ENCODE measurements at places on chromosomes 16 and 17.

DNA sequence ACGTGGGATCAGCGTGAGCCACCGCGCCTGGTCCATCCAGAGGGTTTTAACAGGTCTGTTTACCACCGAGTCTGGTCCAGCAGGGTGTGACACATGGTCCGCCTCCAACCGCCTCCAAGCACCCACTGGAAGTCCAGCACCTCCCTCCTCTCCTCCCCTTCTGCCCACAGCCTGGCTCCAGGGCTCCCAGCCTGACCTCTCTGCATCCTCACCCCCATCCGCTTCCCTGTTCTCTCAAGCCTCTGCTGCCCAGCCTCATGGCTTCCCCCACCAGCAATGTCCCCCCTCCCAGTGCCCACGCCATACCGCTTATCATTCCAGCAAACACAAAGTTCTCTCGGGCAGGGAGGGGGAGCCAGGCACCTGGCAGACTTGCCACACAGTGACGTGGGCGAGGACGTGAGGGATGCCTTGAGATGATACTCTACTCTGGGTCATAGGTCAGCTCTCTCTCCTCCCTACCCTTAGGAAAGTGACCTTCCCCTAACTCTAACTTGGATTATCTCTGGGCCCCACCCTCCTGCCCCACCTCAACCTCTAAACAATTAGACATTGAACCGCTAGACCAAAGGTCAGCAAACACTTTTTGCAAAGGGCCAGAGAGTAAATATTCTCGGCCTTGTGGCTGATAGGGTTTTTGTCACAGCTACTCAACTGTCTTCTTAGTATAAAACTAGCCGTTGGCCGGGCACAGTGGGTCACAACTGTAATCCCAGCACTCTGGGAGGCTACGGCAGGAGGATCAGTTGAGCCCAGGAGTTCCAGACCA is 23.1 kb downstream of the CDC42EP4 start:
- DNase-seq: no peak

GRCh38 chr17:38341035-38341721 is 2.6 kb downstream of the GPR179 start:
- DNase-seq: no peak

GRCh38 chr17:15289285-15290183 is 24.4 kb upstream of the PMP22 start:
- peak; percentile 17 for DNase-seq

DNA sequence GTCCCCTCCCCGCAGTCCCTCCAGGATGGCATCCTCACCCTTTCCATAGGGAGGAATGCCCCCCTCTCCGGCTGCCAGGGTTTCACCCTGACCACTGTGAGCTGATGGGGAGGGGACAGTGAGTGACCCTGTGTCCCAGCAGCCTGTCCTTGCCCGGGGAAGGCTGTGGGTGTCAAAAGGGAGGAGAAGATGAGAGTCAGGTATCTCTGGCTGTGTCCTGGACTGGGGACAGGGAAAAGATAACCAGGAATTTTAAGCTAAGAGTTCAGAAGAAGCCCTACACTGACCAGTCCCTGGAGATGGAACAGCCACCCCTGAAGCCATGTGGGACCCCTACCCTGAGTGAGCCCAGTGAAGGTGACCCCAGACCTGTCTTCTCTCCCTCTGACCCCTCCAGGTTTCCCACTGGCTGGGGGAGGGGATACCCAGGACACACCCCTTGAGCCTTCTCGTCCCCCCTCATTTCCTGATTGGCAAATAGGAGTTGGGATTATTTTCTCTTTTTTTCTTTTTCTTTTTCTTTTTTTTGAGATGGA is 11.3 kb downstream of the NAT9 start:
- no peak for DNase-seq

- DNase-seq: no peak
These were observed 113.4 kb upstream of the KCNJ16 start for GRCh38 chr17:69961501-69962145.

GRCh38 chr17:2239882-2240430 is 63.6 kb downstream of the SMG6 start:
- peak; percentile 84 for DNase-seq

GRCh38 chr17:66786107-66786506 is 48.8 kb upstream of the CACNG5 start:
- DNase-seq: no peak

GRCh38 chr16:82016263-82016662 is 5.0 kb upstream of the SDR42E1 start:
- peak; percentile 49 for DNase-seq

GRCh38 chr16:68298907-68299561 is 11.7 kb downstream of the SLC7A6OS start:
- peak; percentile 45 for DNase-seq
